ENCODE measurements at places on chromosomes 1 and 21.

DNA sequence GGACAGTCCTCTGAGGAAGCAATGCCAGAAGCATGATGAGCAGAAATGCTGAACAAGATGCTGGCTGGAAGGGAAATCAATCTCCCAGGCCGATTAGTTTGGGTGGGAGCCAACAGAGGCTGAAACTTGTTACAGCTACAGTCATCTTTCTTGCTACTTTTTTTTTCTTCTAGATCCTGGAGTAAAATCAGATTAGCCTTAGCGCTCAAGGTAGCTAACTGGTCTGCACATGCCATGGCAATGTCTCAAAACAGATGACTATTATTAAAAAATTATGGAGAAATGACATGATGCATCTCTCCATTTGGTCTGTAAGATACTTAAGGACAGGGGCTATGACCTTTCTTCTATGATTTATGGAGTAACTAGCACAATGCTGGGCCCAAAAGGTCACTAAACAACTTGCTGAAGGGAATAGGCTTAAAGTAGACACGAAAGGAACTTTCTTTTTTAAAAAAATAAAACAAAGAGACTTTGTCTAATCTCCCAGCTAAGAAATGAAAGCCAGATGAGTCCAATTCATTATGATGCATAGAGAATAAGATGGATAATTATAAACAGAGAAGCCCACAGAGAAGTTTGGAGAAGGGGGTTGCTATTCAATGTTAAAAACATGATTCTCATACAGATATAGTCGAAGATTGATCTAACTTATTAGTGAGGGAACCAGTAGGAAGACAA is 42.5 kb downstream of the UTP25 start:
- DNase-seq = peak; percentile 59

GRCh38 chr1:45518910-45519309 is 2.8 kb downstream of the PRDX1 start:
- no peak for DNase-seq

DNA sequence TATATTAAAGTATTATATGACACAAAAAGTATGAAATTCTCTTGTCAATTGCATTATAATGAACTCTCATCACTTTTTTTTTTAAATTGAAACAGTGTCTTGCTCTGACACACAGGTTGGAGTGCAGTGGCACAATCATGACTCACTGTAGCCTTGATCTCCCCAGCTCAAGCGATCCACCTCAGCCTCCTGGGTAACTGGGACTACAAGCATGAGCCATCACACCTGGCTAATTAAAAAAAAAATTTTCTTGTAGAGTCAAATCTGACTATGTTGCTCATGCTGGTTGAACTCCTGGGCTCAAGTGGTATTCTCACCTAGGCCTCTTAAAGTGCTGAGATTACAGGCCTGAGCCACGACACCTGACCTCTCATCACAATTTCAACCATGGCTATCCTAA is 259.3 kb downstream of the S1PR1 start:
- DNase-seq = no peak

GRCh38 chr1:45430490-45430889 is 60.5 kb downstream of the TESK2 start:
- no peak for DNase-seq

DNA sequence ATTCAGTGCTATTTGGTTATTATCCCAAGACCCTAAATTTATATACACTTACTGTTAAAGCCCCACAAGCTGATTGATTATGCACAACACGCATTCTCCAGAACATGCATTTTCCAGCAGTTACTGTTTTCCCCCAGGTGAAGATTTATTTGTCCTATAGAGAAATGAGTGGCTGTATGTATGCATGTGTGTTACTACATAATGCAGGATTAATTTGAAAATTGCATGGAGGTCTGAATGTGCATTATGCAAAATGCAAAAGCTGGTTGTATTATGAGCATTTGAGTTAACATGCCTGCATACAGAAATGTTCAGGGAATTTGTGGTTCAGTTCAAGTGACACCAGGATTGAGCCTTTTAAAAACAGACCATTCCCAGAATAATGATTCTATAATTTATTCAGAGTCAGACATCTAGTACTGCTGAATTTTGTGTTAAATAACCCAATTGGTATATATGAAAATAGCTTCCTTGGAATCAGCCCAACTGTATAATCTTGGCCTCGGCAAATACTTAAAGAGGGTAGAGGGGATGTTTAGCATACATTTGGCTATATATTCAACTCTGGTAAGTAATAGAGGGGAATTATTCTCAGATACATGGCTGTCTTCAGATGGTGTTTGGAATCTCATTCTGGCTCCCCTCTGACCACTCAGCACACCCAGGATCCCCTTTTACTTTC is 320.0 kb downstream of the HHAT start:
- no peak for DNase-seq

- DNase-seq = no peak
Measured at GRCh38 chr1:234607109-234608024, 2.6 kb downstream of the IRF2BP2 start.

DNA sequence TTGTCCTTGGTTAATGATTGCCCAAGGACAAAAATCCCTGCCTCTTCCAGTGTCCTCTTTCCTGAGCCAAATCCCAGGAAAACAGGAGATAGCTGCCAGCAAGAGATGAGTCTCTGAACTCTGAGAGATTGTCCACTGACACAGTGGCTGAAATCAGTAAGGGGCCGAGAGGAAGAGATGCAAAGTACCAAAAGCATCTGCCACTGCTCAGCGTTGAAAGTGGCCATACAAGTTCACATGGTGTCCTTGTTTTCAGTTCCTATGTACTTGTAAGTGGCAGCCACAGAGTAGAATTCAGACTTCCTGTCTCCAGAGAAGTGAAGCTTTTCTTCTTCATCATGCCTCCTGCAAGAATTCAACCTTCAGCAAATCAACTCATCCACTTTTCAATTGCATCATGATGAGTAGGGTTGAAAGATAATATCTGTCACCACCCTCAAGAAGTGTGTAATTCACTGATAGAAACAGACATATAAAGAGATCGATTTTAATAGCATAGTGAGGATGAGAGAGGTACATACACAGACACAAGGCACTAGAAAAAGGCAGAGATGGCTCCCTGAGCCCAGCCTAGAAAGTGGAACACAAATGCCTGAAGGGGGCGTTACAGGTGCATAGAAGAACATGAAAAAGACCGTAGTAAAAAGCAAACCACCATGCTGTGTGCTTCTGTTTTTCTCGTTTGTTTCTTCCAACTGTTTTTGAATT is 185.8 kb downstream of the MRPL39 start:
- DNase-seq = no peak

- no peak for DNase-seq
Measured at GRCh38 chr21:45261093-45261492, 26.6 kb downstream of the POFUT2 start.

GRCh38 chr1:45569571-45569961 is 14.3 kb upstream of the NASP start:
- no peak for DNase-seq

- no peak for DNase-seq
Measured at GRCh38 chr21:39082656-39083376, 100.4 kb downstream of the PSMG1 start.

Data from HFF-Myc (cell line).